ENCODE measurements at places on chromosomes 3 and 15.

DNA sequence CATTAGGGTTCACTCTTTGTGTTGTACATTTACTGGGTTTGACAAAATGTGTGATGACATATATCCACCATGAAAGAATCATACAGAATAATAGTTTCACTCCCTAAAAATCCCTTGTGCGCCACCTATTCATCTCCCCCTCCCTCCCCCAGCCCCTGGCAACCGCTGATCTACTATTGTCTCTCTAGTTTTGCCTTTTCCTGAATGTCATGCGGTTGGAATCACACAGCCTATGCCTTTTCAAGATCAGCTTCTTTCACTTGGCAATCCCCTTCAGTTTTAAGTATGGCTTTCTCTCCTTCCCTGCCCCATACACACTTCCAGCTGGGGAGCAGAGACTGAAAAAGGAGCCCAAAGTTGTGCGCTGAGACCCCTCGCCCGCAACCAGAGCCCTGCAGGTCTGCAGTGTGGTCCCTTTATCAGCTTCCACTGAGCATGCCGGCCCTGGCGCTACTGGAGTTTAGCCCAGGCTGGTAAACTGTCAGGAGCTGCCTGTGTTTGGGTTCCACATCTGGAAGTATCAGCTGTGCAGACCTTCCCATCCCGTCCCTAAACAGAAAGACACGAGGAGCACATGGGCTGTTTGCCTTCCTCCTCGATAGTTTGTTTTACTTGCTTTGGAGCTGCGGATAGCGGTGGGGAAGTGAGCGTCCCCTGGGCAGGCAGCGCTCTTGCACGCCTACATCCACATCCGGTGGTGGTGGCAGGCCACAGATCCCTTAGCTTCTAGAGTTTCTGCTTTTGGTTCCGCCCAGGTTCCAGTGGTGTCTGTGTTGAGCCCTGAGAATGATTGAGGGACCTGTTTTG, 12.3 kb downstream of the BOC start:
- no peak for DNase-seq

GRCh38 chr3:111283165-111283564, 211.5 kb downstream of the NECTIN3 start:
- DNase-seq: no peak

- DNase-seq: no peak
These were observed 59.9 kb downstream of the MECOM start for GRCh38 chr3:169603661-169604060.

- DNase-seq: no peak
These were observed 128.4 kb downstream of the ZBTB20 start for GRCh38 chr3:115018694-115019093.

GRCh38 chr3:58899953-58900298, 149.9 kb downstream of the CFAP20DC start:
- DNase-seq: no peak

DNA sequence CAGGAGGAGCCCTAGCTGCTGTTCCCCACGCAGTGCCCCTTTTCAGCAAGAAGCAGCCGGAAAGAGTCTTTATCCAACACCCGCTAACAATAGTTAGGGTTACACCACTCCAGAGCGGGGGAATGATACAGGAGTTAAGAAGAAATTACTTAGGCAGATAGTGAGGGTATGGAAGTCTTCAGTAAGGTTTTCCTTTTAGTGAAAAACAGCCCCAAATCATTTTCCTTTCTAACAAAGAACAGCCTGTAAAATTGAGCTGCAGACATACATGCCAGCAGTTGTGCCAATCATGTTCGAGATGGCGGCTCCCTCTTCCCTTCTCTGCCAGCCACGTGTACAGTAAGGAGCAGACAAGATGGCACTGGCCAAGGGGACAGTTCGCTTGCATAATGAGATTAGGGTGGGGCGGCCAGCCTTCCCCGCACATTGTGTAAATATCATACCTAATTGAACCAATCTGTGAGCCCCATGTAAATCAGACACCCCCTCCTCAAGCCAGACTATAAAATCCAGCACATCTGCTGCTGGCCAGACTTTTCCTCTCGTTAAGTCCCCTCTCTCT, 18.5 kb upstream of the SENP5 start:
- DNase-seq: no peak

DNA sequence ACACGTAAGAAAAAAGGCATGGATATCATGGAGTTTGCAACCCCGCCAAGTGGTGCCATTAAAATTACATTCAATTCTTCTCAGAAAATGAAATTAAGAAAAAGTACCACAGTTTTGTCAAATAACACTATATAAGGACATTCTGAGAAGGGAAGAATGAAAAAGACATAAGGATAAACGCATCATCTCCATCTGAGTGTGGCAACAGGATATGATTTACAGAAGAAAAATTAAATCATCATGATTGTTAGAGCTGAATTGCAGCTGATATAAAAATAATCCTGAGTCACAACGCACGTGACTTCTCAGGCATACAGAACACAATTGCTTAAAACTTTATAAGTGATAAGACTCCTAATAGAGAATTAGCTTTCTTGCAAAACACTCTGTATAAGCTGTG, 133.8 kb downstream of the GREM1 start:
- DNase-seq: no peak

DNA sequence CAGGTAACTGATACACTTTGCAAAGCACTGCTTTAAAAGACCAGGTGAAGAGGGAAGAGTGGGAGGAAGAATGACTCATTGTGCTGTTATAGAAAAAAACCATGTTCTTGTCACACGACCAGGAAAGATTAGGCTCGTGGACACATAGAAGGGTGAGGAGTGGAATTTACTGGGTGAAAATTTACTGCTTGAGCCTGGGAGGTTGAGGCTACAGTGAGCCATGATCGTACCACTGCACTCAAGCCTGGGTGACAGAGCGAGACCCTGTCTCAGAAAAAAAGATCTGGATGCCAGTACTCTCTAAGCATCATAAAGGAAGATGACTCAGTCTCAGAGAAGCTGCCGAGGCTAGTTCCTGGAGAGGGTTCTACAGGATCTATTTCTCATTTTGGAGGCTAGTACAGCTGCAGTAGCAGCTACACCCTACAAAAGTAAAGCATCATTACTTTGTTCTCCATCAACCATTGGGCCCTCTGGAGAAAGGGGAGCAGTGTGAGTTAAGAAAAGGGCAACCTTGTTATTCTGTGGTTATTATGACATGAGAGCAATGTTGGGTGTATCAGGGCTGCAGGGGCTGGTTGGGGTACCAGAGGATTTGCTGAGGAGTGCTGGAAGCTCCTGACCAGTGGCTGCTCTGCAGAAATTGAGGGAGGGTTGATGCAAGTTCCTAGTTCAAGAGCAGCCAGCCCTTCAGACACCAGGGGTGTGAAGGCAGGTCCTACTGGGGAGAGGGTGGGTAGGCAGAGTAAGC, 75.4 kb downstream of the CMTM8 start:
- no peak for DNase-seq

- DNase-seq: no peak
These were observed 4.7 kb upstream of the BNC1 start for GRCh38 chr15:83289160-83289559.

GRCh38 chr15:93298901-93299300, 209.9 kb upstream of the RGMA start:
- no peak for DNase-seq

DNA sequence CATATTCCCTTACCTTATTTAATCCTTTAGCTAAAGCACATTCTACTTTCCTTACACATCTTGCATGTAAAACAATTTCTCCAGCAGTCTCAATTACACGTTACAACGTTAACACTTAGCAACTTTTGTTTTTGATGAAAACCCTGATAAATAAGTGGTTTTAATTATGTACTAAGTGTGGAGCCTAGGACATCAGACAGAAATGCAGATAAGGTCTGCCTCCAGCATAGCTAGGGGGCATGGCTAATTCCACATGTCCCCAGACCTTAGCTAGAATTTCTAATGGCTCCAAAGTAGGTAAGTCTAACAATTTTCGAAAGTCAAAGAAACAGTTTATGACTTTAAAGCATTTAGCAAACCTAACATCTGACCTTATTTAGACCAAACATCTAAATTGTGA, 77.4 kb upstream of the TERB2 start:
- DNase-seq: no peak

GRCh38 chr15:55683376-55683775, 59.6 kb downstream of the PRTG start:
- no peak for DNase-seq

- DNase-seq: no peak
These were observed 235.5 kb downstream of the THSD4 start for GRCh38 chr15:71350622-71351378.

DNA sequence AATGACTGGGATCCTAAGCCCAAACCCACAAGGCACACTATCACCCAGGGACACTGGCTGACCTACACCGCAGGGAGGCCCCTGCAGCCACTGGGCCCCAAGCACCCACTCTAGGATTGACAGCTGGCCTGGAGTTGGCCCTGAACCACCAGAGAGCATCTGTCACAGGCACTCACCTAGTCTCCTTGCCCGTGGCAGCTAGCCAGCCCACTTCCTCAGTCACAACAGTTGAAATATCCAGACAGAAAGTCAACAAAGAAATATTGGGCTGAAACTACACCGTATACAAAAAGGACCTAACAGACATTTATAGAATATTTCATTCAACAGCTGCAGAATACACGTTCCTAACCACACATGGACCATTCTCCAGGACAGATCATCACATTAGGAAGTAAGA, 5.2 kb upstream of the SPINK8 start:
- DNase-seq: no peak

DNA sequence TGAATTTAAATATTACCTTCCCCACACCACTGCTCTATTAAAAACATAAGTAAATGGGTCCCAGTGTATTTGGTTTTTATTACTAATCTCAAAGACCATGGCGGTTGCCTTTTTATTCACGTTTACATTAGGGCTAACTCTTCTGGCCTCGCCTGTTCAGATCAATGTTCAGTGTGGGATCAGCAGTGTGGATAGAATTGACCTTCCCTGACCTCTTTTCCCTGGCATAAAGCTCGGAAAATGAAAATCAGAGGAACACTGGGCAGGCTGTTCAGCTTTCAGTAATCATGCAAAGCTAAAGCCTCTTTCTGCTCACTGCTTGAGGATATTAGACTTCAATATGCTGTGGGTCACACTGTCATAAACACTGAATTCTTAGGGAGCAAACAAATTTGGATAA, 422.6 kb upstream of the ONECUT1 start:
- DNase-seq: no peak

DNA sequence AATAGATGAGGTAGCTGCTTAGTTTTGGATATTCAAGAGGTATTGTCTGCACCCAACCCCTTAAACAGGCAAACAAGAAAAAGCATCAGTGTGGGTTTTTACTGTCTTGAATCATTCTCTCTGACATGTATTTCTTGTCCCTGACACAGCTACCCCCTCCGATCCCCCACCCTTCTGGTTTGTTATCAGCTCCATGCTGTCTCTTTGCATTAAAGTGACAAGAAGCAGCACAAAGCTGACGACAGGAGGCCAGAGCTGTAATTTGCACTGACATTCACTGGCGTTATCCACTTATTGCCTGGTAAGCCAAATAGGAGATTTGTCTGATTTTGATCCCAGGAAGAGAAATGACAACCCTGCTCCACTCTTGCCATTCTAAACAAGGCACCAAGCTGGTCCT, 83.3 kb upstream of the SNRK start:
- DNase-seq: no peak

GRCh38 chr3:156632601-156633000, 41.8 kb upstream of the TIPARP start:
- no peak for DNase-seq

- DNase-seq: no peak
These were observed 87.2 kb upstream of the TBL1XR1 start for GRCh38 chr3:177284383-177284881.

DNA sequence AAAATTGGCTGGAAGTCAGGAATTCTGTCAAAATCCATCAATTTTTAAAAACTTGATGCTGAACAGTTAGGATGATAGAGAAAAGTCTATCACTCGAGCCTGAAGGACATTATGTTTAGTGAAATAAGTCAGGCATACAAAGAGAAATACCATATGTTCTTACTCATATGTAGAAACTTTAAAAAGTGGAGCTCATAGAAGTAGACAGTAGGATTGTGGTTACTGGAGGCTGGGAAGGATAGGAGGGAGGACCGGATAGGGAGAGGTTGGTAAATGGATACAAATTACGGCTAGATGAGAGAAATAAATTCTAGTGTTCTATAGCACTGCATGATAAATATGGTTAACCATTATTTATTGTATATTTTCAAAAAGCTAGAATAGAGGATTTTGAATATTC, 389.5 kb upstream of the RASGRP1 start:
- DNase-seq: no peak

DNA sequence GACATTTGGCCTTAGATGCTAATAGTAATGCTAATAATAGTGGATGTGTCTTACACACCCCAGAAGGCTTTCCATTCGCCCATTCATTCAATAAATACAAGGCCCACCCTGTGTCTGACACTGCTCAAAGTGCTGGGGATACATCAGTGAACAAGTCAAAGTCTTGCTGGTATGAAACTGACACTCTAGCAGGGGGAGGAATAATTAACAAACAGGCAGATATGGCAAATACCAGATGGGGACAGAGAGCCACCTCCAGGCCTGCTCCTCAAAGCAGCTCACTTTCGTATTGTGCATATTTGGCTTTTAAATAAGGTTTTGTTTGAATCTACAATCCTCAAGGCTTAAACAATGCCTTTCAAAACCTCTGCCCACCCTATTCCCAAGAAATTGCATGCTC, 28.3 kb upstream of the LYZL4 start:
- no peak for DNase-seq

DNA sequence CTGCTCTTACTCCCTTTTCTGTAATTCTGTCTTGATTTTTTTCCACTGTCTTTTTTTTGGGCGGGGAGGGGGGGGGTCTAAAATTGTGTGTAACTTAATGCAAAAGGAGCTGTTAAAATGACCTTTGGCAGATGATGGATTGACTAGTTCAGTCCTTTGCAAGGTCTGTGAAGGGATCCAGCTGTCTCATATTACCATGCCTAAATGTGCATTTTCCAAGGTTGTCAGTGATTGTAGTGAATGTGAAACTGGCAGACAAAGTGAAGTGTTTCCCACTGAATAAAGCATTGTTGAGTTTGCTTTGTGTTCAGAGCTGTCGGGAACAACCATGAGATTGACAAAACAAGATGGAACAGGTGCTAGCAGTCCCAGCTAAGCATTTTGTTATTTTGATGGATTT, 110.1 kb upstream of the SKOR1 start:
- no peak for DNase-seq

DNA sequence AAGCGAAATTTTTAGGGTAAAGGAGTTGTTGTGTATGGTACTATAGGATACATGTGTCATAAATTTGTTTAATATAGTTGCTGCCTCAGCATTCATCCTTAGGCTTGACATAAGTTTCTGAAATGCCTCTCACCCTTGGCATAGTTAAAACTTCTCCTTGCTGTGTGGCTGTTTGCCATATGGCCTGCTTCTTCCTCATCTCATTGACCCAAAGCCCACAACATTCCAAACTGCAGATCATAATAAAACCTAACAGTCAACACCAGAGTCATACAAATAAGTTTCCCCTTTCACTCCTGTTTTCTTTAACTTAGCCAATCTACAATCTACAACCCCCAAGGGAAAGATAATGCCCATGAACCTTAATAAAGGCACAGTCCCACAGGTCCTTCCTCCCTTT, 136.6 kb downstream of the TMCC1 start:
- no peak for DNase-seq

DNA sequence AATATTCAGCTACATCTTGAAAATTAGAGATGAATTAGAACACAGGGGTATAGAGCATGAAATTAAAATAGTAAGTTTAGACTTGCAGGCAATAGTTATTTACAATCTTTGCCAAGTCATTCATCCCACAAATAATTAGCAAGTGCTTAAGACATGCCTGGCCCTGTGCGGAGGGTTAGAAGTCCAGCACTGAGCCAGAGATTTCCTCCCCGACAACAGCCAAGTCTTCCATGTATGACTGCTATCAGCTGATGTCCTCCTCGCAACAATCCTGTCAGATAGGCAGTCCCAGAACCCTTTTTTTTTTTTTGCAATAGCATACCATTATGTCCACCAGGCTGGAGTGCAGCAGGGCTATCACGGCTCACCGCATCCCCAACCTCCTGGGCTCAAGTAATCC, 14.6 kb downstream of the SIN3A start:
- no peak for DNase-seq
